ENCODE measurements at places on chromosomes 3 and 15.

- peaks cover 37% of the 10 kb centered on the region for H3K4me1 ChIP-seq
- peak overlapping the region; percentile 84 for H3K27ac ChIP-seq
- H3K36me3 ChIP-seq, result no peaks in the 10 kb centered on the region
- H3K4me3 ChIP-seq, result peak overlapping the region; percentile 39
- no peaks in the 10 kb centered on the region for H3K27me3 ChIP-seq
Observed at GRCh38 chr15:41659855-41660234, 360 bp upstream of the MGA start.

DNA sequence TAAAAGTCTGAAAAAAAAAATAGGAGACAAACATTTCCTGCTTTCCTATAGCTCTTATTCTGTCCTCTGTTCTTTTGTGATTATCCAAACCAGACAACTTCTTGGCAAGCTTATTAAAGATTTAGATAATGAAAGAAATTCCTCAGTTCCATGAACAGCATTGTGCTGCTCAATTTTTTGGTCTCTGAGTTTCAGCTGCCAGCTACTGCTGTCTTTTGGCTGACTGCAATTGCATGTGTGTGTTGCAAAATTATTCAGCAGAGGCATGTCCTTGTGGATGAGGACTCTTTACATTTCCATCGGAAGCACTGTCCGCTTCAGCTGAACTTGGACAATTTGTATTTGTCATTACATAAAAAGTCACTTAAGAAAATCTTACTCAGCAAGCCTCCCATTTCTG, 397.3 kb upstream of the RASGRP1 start:
- no peaks in the 10 kb centered on the region for H3K4me1 ChIP-seq
- H3K27me3 ChIP-seq, result no peaks in the 10 kb centered on the region
- no peak overlapping the region for H3K4me3 ChIP-seq
- no peak for DNase-seq

- no peak overlapping the region for H3K27ac ChIP-seq
- no peak overlapping the region for H3K4me3 ChIP-seq
- H3K36me3 ChIP-seq, result no peaks in the 10 kb centered on the region
- no peaks in the 10 kb centered on the region for H3K27me3 ChIP-seq
Observed at GRCh38 chr15:60134609-60135008, 130.5 kb downstream of the FOXB1 start.

- H3K4me1 ChIP-seq, result no peaks in the 10 kb centered on the region
- no peaks in the 10 kb centered on the region for H3K36me3 ChIP-seq
- DNase-seq, result no peak
- H3K4me3 ChIP-seq, result no peak overlapping the region
Observed at GRCh38 chr3:17231537-17232261, 346.9 kb downstream of the PLCL2 start.

- no peak for DNase-seq
- no peaks in the 10 kb centered on the region for H3K4me1 ChIP-seq
- no peaks in the 10 kb centered on the region for H3K36me3 ChIP-seq
- no peak overlapping the region for H3K4me3 ChIP-seq
Observed at GRCh38 chr3:33704891-33705290, 13.2 kb downstream of the CLASP2 start.

- H3K36me3 ChIP-seq, result no peaks in the 10 kb centered on the region
- H3K27me3 ChIP-seq, result no peaks in the 10 kb centered on the region
- H3K4me3 ChIP-seq, result no peak overlapping the region
- no peak overlapping the region for H3K27ac ChIP-seq
Observed at GRCh38 chr3:136950623-136951022, 7.2 kb upstream of the IL20RB start.

DNA sequence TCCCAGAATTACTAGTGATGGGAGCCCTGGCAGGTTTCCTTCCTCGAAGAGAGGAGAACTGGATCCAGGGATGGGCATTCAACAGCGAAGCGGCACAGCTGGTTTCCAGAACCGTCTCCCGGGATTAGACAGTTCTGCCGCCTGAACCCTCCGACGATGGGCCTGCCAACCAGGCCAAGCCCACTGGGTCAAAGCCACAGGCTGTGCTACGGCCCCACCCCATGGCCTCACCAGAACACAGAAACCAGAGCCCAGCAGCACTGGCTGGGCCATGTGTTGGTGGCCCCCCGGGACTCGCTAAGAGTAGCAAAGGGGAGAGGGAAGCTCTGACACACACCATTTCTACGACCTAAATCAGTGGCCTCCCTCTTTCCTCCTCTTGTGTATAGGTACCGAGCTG, 2.2 kb downstream of the C15orf62 start:
- DNase-seq, result no peak
- H3K27ac ChIP-seq, result no peak overlapping the region
- peaks cover 24% of the 10 kb centered on the region for H3K4me1 ChIP-seq
- H3K27me3 ChIP-seq, result no peaks in the 10 kb centered on the region
- H3K36me3 ChIP-seq, result peaks cover 100% of the 10 kb centered on the region

Measured in tibial nerve (tissue), 4 donors.